Esophagus squamous epithelium (tissue), 5 donors: ENCODE measurements at places on chromosomes 4 and X.

- DNase-seq, result no peak
Measured at GRCh38 chr4:617644-618641, 7.4 kb upstream of the PDE6B start.

DNA sequence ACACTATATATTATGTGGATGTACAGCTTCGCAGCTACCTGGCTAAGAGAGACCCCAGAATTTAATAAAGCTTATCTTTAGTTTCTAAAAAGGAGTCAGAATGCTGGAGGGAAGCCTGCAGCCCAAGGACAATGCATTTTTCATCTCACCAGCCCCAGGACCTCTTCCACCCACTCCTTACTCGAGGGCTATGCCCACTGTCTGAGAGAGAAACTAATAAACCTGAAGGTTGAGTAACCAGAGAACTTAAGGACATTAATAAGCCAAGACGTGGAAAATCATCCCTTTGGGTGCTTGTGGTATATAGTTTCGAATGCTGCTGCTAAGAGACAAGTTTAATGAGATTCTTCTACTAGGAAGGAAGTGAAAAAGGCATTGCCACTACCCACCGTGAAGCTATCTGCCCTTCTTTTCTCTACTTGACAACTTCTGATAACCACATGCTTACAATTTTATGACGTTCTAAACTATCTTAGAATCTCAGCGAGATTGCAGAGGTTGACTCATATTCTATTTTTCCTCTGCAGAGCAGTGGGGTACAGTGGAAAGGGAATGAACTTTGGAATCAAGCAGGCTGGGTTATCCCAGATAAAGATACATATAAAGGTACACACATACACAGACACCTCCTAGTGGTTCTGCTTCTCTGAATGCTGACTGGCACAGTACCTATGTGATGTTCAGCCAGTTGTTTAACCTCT lies 3.3 kb downstream of the RELL1 start:
- no peak for DNase-seq

DNA sequence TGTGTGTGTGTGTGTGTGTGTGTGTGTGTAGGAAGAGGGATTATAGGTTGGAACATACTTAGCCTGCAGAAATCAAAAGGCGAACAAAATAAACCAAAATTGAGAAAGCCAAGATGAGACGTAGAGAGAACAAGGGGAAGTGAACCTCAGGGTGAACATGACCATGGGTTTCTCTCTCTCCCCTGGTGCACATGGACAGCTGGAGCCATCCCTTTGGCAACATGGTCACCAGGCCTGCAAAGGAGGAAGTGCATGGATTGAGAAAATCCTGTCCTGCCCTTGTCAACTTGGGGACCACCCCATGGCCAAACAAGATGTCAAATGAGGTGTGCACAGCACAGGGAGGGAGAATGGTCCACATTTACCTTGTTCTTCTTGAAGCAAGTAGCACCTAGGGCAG lies 23.1 kb downstream of the LGI2 start:
- DNase-seq, result no peak

- DNase-seq, result peak; percentile 26
Measured at GRCh38 chr4:182917182-182918043, at the start of gene DCTD. Gene DCTD, minus strand, starts transcription at chr4:182917386. Its CDS starts 1,818 bp downstream, at chr4:182915568.

DNA sequence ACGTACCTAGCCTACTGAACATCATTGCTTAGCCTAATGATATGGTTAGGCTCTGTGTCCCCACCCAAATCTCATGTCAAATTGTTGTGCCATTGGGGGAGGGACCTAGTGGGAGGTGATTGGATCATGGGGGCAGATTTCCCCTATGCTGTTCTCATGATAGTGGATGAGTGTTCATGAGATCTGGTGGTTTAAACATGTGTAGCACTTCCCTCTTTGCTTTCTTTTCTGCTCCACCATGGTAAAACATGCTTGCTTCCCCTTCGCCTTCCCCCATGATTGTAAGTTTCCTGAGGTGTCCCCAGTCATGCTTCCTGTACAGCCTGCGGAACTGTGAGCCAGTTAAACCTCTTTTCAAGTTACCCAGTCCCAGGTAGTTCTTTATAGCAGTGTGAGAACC lies 102.6 kb downstream of the RAPGEF2 start:
- DNase-seq, result no peak

GRCh38 chr4:169124661-169125060 lies 114.6 kb upstream of the CBR4 start:
- no peak for DNase-seq

DNA sequence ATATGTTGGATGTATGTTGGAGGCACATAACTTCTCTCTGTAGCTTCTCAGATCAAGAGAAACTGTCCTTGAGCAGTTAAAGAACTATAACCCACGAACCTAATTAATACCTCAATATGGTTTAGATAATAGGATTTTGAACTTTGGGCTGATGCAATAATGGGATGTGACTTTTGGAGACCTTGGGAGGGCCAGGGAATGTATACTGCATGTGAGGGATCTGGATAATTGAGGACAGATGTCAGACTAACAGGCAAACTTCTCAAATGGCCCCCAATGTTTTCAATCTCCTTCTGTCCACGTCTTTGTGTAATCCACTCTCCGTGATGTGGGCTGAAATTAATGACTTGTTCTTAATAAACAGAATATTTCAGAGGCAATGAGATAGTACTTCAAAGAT lies 202.2 kb upstream of the FAT4 start:
- no peak for DNase-seq

DNA sequence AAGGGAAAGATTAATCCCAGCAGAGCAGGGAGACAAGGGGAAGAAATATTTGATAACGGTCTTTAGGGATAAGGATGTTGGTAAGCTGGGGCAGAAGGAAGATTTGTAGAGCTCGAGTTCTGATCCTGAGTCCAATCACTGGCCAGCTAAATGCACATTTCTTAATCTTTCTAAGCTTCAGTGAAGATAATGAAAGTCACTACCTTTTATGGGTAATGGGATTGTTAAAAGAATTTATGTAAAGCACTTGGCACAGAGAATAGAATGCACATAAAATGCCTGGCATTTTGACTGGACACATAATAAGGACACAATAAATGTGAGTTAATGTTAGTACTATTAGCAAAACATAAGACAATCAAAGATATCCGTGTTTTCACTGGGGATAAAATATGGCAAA lies 43.3 kb downstream of the NCAPG start:
- DNase-seq, result no peak

GRCh38 chrX:100768679-100769338 lies 36.9 kb upstream of the SYTL4 start:
- DNase-seq, result peak; percentile 41

- no peak for DNase-seq
Measured at GRCh38 chr4:7857238-7857701, 82.4 kb downstream of the AFAP1 start.

DNA sequence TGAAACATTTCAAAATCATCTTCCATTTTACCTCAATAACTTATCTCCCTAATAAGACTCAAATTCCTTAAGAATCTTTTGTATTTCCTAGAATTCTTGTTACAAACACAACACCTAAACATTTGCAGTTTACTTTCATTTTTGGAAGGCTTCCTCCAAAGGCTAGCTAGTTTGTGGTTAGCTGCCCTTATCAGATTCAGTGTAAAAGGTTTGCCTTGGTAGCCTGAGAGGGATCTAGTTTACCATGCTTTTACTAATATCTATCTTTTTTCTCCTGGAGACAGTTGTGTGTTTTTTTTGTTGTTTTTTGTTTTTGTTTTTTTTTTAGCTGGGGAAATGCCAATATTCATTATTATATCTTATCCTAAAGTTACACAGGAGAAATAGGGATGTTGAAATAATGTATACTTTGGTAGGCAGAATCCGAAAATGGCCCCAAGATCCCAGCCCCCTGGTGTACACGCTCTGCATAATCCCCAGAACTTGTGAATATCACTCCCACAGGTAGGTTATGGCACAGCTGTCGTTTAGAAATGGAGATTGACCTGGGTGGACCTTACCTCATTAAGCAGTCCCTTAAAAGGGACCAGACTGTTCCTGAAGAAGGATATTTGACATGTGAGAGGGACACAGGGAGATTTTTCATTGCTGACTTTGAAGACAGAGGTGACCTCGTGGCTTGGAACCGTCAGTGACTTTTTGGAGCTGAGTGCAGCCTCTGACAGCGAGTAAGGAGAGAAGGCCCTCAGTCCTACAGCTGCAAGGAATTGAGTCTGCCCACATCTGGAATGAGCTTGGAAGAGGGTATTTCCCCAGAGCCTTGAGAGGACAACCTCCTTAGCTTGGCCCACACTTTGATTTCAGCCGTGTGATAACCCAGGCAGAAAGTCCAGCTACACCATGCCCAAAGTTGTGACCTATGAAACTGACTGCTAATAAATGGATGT lies 33.4 kb downstream of the SEPTIN11 start:
- DNase-seq, result no peak

GRCh38 chr4:2725380-2725779 lies 30.8 kb downstream of the TNIP2 start:
- DNase-seq, result no peak

DNA sequence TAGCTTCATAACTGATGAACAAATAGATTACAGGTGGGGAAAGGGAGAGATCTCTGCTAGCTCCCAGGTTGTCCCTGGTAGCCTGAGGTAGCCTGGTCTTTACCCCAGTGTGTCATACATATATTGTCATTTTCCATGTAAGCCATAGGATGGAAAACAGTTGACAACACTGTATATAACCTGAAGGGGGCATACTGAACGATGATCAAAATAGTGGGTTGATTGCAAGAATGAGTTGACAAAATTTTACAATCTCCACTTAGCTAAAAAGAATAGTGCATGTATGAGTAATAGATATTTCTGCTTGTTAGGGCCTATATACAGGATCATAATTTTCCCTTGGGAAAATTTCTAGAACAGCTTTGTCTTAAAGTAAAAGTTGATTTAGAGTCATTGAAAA lies 304.1 kb upstream of the HAND2 start:
- no peak for DNase-seq

GRCh38 chrX:21856504-21856903 lies 717 bp downstream of the YY2 start:
- no peak for DNase-seq

GRCh38 chr4:168259096-168259495 lies 59.5 kb downstream of the DDX60 start:
- no peak for DNase-seq

- DNase-seq, result no peak
Measured at GRCh38 chr4:56261027-56261426, 126.3 kb downstream of the AASDH start.

GRCh38 chr4:74590476-74590875 lies 145.5 kb downstream of the AREG start:
- no peak for DNase-seq

GRCh38 chr4:76799718-76800117 lies 98.2 kb downstream of the SOWAHB start:
- DNase-seq, result no peak

DNA sequence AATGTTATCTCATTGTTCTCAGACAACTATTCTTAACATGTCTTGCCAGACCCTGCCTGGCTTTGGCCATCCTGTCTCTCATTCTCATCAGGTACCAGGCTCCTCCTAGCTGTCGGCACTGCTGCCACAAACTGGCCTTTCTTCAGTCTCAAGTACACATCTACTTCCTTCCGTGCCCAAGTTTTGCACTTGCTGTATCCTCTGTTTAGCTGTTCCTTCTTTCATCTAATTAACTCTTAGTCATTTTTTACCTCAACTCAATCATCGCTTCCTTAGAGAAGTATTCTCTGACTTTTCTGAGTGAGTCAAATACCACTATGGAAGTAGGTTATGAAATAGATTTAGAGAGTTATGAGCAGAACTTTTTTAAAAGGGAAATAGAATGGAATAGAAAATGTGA lies 19.7 kb downstream of the CXCL3 start:
- DNase-seq, result no peak

DNA sequence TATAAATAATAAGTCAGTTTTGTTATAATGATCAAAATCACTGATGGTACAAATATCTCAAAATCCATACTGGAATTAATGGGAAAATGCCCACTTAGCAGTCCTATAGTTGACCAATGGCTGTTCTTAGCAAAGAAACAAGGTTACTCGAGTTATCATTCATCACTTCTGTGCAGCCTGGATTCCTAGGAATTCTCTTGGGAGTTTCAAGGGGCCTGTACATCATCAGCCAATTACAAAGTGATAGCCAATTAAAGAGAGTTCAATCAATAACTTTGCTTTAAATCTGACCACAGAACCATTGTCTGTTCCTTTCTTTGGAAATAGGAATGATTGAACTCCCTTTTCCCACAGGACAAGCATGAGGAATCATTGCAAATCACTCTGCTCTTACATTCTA lies 205.5 kb downstream of the PCDH19 start:
- DNase-seq, result no peak

GRCh38 chr4:13536607-13537006 lies 7.7 kb downstream of the NKX3-2 start:
- DNase-seq, result no peak

GRCh38 chr4:56653461-56654237 lies 27.4 kb downstream of the HOPX start:
- no peak for DNase-seq

DNA sequence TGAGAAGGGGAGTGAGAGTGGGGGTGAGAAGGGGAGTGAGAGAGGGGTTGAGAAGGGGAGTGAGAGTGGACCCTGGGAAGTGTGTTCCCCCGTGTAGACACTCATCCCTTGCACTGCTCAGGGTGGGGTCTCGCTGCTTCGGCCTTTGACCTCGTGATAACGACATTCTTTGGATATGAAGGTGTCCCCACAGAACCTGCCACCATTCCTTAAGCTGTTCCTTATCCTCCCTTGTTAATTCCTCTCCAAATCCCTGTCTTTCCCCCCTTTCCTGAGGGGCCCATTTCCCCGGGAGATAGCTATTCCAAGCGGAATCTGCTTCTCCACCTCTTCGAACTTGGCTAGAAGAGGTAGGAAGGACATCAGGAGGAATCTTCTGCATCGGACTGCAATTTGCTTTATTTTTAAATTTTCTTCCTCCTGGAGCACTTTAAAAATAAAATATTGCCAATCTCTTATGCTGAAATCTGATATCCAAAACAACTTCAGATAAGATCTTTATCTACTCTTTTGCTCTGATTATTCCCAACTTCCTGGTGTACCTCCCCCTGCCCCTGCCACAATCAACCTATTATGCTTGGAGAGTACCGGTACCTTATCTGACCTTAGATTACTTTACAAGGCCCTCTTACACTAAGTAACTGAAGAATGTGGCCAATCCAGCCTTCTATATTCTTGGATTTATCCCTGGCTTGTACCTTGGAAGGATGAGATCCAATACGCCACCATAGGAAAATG lies 15.6 kb downstream of the TRIML1 start:
- no peak for DNase-seq

DNA sequence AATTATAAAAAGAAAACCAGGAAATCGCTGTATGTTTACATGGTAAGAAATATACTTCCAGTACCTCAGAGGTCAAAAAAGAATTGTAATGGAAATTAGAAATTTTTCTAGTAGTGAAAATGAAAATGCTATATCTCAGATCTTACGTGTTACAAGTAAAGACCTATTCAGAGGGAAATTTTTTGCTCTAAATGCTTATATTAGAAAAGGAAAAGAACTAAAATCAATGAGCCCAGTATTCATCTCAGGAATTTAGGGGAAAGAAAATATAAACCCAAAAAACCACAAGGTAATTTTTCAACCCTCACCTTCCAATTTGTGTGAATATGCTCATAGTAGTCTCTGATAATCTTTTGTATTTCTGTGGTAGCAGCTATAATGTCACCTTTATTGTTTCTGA lies 145.6 kb downstream of the RAP1GDS1 start:
- no peak for DNase-seq

- no peak for DNase-seq
Measured at GRCh38 chr4:155512817-155513216, 136.1 kb upstream of the MAP9 start.
